ENCODE measurements at places on chromosomes 7 and 10.

DNA sequence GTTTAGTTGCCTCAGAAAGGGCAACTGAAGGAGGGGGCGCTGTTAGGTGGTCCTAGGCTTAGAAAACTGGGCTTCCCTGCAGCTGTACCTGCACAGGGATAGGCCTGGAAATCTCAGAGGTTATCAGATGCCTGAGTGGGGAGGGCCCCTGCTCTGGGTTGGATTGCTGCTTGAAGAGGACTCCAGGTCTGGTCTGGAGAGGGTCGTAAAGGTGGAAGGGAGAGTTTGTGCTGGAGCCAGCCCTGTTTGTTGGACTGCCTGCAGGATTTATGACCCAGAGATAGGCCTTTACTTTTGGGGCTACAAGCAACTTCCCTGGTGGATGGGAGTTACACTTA, 765.9 kb downstream of the GRID1 start:
- DNase-seq = no peak

DNA sequence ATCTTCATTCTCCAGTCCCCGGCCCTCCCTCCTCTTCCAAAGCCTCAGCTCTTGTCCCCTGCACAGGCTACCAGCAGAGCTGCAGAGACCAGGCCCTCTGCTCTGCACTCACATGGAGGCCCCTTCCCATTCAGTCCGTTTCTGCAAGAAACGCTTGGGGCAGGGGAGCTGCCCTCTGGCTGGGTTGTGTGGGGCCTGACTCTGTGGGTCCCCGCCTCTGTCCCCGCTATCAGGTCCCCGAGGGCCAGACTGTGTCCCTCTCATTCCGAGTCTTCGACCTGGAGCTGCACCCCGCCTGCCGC, 1.5 kb downstream of the PCOLCE start:
- DNase-seq = no peak

DNA sequence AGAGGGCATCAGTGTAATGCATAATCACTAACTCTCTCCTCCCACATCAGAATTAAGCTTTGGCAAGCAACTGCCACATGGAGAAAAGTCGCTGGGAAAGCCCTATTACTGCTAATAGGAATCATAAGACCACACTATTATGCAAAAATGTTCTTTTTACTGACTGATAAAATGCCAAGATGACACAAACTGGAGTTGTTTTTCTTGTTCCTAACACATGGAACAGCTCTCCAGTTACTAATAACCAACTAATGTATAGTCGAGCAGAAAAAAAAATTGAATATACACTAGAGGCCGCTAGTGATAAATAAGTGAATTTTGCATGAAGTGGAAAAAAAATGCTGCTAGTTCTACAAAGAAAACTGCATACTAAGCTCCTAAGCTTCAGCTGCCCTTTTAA, 165.6 kb downstream of the TPK1 start:
- no peak for DNase-seq

DNA sequence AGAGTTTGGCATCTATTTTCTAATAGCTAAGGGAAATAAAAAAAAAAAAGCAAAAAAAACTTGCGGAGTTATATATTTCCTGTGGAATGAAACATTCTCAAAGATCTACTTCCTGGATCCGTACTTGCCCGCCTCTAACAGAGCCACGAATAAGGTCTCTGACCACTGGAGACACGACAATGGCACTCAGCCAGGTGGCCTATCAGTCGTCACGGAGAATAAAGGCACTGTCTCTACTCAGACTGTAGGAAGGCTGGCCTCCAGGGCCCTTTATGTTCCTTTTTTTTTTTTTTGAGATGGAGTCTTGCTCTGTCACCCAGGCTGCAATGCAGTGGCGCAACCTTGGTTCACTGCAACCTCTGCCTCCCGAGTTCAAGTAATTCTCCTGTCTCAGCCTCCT, 58.7 kb downstream of the RGS10 start:
- DNase-seq = no peak

DNA sequence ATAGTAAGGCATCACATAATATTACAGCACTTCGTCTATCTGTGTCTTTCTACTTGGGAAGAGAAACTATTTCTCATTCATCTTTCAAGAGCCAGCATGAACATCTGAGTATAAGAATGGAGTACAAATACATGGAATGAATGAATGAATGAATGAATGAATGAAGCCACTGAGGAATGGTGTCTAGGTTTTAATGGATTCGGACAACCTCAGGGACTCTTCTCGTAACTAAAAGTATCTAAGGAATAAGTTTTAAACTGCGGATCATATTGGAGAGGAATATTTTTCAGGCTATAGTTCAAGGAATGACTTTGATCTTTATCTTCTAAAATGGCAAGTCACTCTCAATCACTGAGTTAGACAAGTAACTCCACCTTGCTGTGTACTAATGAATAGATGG, 199.0 kb downstream of the DOCK4 start:
- DNase-seq = no peak

DNA sequence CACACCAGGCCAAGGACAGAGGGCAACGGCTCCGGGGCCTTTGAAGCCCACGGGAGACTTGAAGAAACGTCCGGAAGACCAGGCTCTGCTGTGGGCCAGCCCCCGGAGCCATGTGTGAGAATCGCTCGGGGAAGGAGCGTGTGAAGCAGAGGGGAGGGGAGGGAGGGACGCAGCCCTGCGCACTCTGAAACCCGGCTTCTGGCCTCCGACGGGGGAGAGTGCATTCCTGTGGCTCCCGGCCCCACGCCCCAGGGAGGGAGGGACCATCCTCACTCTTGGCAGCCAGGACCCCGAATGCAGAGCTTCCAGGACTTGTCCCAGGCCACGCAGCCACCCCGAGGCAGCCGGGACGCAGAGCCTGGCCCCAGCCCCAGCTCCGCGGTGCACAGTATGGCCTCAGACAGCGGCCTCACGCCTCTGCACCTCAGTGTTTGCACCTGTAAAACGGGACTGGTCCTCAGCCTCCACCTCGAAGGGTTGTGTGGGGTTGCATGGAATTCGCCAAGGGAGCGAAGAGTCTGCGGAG, 67.4 kb downstream of the PDGFA start:
- DNase-seq = no peak

- DNase-seq = no peak
Measured at GRCh38 chr10:88901984-88902789, 22.1 kb downstream of the STAMBPL1 start.

- DNase-seq = no peak
Measured at GRCh38 chr10:121838931-121839330, 88.9 kb downstream of the ATE1 start.

GRCh38 chr7:114073701-114074100, 154.9 kb upstream of the PPP1R3A start:
- DNase-seq = no peak

GRCh38 chr7:17912536-17913235, 27.6 kb downstream of the SNX13 start:
- DNase-seq = no peak

- no peak for DNase-seq
Measured at GRCh38 chr10:99975106-99975829, 34.5 kb downstream of the DNMBP start.

DNA sequence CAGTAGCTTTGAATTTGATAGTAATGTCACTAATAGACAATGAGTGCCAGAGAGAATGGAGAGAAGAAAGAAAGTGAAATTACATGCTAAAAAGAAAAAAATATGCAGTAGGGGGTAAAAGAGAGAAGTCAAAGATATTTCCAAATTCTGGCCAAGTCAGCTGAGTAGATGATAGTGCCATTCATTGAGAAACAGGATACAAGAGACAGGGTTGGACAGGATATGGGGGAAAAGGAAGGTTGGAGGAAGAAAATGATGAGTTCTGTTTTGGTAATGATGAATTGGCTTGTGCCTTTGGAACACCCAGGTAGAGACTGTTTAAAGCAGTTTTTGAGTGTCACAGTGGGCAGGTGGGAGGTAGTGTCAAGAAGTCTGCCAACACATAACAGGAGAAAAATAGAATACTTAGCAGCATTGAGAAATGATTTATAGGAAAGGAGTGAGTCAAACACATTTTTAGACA, 78.3 kb downstream of the LRRC17 start:
- DNase-seq = no peak

DNA sequence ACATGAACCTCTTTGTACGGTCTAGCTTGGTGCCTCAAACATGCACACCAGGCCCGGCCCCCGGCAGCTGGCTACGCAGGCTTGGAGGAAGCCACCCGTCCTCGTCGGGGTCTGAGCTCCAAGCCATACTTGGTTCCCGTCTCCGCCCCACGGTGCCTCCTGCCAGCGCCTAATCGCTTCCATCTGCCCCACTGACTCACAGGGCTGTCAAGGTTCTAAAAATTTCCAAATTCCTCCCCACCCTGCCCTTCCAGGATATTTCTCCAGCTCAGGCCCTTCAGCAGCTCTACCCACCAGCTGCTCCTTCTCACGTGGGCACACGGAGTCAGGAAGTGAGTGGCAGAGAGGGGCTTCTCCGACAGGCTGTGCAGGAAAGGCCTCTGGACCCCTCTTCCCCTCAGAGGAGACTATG, 38.8 kb downstream of the TMEM270 start:
- DNase-seq = no peak

GRCh38 chr7:44377681-44378421, 52.5 kb upstream of the CAMK2B start:
- DNase-seq = no peak

DNA sequence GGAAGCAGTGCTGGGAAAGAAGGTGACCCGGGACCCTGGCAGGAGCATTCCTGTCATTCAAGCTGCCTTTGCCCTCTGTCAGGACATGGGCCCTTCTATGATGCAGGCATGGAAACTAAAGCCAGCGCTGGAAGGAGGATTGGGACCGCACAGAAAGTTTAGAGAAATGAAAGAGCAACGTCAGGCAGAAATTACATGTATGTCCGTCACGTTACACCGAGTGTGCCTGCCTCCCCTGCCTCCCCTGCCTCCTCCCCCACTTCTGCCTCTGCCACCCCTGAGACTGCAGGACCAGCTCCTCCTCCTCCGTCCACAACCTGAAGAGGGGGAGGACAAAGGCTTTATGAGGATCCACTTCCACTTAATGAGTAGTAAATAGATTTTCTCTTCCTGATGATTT, 13.9 kb upstream of the PWWP2B start:
- DNase-seq = no peak

GRCh38 chr10:76033457-76034196, 602.2 kb downstream of the LRMDA start:
- no peak for DNase-seq

- DNase-seq = no peak
Measured at GRCh38 chr7:155570171-155570958, 24.0 kb upstream of the CNPY1 start.

- DNase-seq = no peak
Measured at GRCh38 chr10:27611744-27612550, 107.8 kb downstream of the RAB18 start.

DNA sequence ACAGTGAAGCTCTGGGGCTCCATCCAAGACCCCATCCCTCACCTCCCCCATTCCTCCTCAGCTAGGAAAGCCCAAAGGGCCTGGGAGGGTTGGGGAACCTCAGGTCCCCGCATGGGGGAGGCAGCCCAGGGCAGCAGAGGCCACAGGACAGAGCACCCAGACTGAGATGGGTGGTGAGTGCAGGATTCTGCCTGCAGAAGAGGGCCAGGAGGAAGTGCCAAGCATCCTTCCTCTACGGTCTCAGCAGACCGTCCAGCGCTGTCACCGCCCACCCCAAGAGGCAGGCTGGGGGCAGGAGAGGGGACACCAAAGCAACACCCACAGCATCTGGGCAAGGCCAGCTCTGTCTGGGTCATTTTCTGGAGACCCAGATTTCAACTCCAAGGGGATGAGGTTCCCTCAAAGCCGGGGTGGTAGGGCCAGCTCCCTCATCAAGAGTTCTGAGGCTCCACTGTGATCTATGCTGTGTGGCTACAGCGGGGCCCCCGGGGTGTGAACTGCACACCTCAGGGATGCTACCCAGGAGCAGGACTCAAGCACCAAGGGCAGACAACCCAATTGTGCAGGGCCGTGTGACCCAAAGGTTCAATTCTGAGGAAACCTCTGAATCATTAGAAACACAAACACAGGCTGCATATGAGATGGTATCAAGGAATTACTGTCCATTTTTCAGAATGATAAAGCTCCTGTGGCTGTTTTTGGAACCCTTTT, 46.8 kb downstream of the CAMK2B start:
- DNase-seq = no peak

DNA sequence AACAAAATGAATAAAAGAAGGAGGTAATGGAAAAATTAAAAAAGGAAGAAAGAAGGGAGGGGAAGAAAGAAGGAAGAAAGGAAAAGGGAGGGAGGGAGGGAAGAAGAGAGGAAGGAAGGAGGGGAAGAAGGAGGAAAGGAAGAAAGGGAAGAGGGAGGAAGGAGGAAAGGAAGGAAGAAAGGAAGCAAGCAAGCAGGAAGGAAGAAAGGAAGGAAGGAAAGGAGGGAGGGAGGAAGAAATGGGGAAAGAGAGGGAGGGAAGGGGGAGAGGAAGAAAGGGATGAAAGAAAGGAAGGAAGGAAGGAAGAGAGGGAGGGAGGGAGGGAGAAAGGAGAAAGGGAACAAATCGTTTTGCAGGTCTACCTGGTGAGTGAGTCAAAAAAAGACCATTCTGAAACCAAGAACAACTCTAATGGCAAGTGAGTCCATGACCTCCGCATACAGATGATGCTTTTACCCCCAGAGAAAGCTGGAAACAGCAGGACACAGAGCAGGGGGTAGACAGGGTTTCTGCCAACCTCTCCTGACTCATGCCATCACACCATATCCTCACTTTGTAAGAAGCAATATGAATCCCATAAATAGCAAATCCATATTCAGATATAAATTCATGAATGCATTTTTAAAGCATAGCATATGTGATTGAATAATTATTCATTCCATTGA, 1112.9 kb upstream of the AUTS2 start:
- no peak for DNase-seq

DNA sequence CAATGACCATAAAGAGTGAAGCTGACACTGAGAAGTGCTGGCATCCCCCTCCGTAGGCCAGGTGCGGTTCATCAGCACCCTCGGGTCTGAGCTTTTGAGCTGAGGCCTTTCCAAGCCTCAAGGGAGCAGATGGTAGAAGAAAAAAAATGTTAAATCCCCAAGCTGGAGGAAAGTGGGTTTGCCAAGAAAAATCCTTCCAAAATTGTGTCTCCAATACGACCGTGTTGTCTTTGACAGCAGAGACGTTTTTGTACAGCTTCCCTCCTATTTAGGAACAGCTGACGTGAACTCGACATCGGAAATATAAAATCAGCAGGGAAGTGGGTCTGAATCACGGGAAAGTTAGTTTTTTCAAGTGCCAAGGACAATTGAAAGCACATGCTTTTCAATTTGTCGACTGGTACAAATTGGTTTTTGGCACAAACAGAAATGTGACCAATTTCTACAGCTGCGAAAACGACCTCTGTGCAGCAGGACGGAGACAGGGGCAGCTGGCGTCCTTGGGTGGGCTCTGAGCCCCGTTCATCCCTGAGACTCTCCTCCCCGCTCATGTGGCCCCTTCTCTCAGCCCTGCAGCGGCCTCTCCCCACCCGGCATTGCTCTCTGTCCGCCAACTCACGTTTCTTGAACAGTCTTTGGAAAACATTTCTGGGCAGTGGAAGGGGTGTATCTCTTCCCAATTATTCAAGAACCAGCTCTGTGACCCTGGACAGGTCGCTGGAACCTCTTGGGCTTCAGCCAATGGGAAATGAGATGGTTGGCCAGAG, 89.9 kb downstream of the PAXIP1 start:
- DNase-seq = no peak

- DNase-seq = no peak
Measured at GRCh38 chr10:44956717-44957706, 2.6 kb upstream of the RASSF4 start.

GRCh38 chr10:68403701-68404100, 3.4 kb downstream of the RUFY2 start:
- DNase-seq = no peak

Measured in activated T-helper 9 cell treated with anti-CD3 and anti-CD28 coated beads, Interleukin-2, amount 50 U/mL, for 16 hours (primary cell).